Caco-2 (cell line): ENCODE measurements at places on chromosomes 11 and 22. TPM values are rescaled to one million over a fixed set of nuclear protein-coding genes. Genes with fewer than 3 reads are reported as not detected.

FAM111B gene
- total RNA-seq = 49.3 and 55.8 TPM in 2 replicates

AGBL2 gene
- total RNA-seq = 2.9 and 3.4 TPM in 2 replicates

DNA sequence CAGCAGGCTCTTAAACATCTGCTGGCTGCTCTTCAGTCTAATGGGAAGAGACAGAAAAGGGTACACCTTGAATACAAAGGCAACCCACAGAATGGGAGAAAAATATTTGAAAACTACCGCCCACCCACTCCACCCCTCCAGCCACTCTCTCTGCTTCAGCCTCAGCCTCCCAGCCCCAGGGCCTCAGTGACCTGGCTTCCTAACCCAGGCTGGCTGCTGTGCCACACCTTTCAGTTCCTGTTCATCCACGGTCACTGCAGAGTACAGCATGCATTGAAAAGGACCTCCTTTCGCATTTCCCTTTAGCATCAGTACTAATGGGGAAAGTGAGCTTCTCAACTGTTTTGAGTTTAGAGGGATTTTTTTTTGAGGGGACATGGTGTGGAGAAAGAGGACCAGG is 28.8 kb upstream of the SERPIND1 start:
- no peak for DNase-seq

DNA sequence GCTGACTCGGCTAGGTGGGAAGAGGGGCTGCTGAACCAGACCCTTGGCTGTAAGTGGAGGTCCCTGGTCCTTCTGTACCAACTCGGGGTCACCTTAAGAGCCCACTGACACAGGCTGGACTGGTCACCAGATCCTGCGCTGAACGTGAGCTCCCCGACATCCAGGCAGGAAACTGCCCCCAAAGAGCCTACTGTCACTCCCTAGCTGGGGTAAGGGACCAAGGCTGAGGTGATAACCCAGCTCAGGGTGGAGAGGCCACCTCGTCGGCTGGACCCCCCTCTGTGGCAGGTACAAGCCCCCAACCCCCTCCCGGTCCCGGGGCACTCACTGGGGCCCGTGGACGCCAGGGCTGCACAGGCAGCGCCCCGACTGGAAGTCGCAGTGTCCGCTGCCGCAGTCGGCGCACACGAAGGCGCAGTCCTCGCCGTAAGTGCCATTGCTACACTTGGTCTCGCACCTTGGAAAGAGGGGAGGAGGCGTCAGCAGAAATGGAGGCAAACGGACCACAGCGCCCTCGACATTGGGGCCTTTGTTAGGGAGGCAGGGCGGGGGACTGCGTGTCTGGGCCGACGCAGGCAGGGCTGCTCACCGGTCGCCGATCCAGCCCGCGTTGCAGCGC is 7.4 kb downstream of the SCARF2 start:
- DNase-seq = peak; percentile 27

DNA sequence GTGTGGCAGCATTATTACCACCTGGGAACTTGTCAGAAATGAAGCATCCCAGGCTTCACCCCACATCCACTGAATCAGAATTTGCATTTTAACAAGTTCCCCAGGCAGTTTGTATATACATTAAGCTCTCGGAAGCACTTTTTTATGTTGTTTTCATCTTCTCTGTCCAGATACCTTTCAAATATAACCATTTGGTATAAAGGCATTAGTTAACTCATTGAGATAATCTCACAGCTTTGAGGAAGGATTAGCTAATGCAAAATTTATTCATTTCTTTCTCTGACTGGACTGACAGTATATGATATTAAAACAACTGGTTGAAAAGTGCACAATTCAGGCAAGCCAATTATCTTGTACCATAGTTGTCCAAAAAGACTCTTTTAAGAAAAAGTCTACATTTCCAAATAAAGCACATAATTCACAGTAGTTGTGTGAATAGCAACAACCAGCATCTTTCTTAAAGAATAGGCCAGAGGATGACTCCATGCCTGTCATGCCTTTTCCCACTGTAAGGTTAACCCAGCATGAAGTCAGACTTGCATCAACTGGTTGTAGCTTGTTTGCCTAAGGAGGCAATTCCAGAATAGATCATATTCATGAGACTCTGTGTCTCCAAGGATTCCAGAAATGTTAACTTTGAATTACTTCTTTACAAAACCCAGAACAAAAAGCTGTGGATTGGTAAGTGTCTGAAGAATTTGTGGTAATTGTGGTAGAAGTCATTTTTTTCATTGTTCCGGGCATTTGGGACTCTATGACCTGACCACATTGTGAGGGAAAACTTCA is 254.3 kb upstream of the SESN3 start:
- DNase-seq = no peak

- no peak for DNase-seq
Observed at GRCh38 chr11:12430954-12431595, 53.7 kb downstream of the PARVA start.
